ENCODE measurements at places on chromosomes 13 and 19.

DNA sequence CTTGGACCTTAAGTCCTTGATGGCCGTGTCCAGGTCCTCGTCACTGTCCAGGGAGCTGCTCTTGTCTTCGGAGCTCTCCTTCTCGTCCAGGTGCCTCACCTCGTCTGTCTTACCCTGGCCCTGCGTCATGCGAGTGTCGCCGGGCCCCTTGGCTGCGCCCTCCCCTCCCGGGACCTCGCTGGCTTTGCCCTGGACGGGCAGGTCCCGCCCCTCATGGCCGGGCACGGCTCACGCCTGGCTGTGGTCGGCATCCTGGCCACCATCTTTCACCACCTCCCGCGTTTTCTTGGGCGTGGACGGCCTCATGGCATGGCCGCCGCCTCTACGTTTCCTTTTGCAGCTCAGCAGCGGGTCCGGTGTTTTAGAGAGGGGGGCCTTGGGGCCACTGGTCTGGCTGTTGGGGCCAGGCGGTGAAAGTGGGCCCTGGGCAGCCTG, 14.8 kb downstream of the RB1 start:
- DNase-seq = peak; percentile 51

GRCh38 chr13:26476782-26477142, 80.7 kb upstream of the WASF3 start:
- DNase-seq = no peak

DNA sequence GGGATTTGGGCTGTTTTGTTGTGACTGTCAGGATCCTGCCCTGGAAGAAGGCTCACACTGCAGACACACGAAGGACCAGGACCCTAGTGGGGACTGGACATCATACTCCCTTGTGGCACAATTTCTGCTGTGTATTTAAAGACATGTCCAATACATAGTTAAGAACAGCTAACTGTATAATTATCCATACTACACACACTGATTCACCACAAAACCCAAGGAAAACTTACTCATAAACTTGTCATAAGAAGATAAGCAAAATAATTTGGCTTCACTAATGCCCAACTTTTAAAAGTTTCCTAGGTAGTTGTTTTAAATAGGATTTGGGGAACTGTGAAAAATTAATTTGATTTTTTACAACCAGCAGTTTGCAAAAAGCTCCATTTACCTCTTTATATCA, 46.1 kb downstream of the LATS2 start:
- no peak for DNase-seq

- no peak for DNase-seq
These were observed 6.8 kb upstream of the NECTIN2 start for GRCh38 chr19:44839276-44839675.

DNA sequence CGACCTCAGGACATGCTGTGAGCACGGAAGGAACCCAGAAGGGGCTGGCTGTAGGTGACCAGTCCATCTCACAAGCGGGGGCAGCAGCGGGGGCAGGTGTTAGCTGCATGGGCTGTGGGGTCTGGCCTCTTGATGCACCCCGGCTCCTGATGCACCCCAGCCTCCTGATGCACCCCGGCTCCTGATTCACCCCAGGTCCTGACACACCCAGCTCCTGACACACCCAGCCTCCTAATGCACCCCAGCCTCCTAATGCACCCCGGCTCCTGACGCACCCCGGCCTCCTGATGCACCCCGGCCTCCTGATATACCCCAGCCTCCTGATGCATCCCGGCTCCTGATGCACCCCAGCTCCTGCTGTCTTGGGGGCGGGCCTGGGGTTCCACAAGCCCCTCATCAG, 7.4 kb downstream of the LSM7 start:
- no peak for DNase-seq

- peak; percentile 87 for DNase-seq
These were observed 5.7 kb downstream of the SHC2 start for GRCh38 chr19:455031-455705.

DNA sequence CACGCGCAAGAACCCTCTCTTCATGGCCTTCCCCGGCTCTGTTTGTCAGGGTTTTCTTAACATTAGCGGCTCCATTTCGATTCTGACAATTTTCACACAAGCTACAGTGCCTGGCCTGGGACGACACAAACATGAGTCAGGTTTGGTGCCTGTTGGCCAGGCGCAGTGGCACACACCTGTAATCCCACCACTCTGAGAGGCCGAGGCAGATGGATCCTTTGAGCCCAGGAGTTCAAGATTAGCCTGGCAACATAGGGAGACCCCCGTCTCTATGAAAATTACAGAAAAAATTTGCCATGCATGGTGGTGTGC, 1.9 kb upstream of the RAB20 start:
- DNase-seq = no peak

GRCh38 chr19:31138077-31138476, 211.2 kb downstream of the TSHZ3 start:
- DNase-seq = no peak

DNA sequence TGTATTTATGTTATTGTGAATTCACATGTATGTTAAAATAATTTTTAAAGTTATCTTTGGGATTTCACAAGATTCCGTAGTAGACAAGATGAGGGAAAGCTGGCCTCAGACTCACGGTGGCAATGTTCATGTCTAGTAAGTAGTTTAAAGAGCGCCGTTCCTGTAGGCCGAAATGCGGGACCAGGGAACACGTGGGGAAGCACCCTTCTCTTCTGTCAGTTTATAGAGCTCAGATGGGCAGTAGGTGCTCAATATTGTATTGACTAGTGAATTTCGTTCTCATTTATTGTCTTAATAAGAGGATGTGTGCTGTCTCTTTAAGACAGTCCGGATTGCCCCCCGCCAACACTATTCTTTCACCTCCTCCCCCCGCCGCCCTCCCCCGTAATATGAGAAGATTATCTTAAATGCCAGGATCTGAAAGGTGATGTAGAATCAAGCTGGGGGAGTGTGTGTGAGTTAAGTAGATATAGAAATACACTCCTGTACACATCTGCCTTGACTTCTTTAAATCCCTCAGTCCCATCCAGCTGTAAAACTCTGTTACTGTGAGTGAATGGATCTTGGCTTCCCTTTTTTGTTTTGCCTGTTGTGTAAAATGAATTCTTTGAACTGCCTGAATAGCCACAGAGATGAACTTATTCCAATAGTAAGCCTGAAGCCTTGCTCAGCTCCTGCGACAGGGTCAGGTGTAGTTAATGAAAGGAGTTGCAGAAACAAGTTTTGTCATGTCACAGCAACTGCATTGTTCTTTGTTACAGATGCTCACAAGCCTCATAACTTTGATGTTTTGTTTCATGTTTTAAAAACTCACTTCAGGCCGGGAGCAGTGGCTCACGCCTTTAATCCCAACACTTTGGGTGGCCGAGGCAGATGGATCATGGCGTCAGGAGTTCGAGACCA, 1.3 kb downstream of the LAMP1 start:
- peak; percentile 77 for DNase-seq

GRCh38 chr13:109789262-109789661, 2.9 kb upstream of the IRS2 start:
- no peak for DNase-seq

DNA sequence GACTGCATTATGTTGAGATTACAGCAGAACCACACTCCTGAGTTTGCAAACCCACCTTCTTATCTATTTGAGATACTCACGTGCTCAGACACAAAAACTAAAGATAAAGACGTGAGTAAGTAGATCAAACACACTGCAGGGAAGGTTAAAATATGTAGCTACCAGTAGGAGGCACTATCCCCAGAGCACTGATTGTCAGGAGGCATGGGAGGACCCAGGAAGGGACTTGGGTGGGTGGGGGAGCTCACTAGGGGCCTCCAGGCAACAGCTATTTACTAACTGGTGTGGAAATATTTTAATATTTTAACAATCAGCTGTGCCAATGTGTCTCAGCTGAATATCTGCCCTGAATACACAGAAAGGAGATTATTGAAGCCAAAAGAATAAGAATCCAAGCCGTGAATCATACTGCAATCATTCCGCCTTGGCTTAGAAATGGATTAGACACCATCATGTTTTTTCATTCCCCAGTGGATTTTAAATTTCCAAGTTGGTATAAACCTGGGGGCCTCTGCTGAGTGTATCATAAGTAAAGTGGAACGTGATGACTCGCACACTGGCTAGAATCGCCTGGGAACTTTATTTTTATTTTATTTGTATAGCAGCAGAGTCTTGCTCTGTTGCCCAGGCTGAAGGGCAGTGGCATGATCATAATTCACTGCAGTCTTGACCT, 73.2 kb upstream of the CACNA1A start:
- peak; percentile 91 for DNase-seq

GRCh38 chr13:98370806-98371515, 193.9 kb upstream of the RNF113B start:
- peak; percentile 69 for DNase-seq

- no peak for DNase-seq
These were observed 62.0 kb upstream of the C1QTNF9B start for GRCh38 chr13:23959231-23959862.

- peak; percentile 89 for DNase-seq
These were observed 18.9 kb upstream of the EPHX3 start for GRCh38 chr19:15251010-15251748.

GRCh38 chr19:43747557-43748204, 7.1 kb downstream of the SMG9 start:
- DNase-seq = no peak

- DNase-seq = no peak
These were observed 23.5 kb upstream of the SIGLEC11 start for GRCh38 chr19:49984491-49984890.

- DNase-seq = peak; percentile 73
These were observed 85.9 kb downstream of the MBNL2 start for GRCh38 chr13:97307882-97308624.

GRCh38 chr19:44576843-44577565, 36.4 kb upstream of the IGSF23 start:
- DNase-seq = no peak

DNA sequence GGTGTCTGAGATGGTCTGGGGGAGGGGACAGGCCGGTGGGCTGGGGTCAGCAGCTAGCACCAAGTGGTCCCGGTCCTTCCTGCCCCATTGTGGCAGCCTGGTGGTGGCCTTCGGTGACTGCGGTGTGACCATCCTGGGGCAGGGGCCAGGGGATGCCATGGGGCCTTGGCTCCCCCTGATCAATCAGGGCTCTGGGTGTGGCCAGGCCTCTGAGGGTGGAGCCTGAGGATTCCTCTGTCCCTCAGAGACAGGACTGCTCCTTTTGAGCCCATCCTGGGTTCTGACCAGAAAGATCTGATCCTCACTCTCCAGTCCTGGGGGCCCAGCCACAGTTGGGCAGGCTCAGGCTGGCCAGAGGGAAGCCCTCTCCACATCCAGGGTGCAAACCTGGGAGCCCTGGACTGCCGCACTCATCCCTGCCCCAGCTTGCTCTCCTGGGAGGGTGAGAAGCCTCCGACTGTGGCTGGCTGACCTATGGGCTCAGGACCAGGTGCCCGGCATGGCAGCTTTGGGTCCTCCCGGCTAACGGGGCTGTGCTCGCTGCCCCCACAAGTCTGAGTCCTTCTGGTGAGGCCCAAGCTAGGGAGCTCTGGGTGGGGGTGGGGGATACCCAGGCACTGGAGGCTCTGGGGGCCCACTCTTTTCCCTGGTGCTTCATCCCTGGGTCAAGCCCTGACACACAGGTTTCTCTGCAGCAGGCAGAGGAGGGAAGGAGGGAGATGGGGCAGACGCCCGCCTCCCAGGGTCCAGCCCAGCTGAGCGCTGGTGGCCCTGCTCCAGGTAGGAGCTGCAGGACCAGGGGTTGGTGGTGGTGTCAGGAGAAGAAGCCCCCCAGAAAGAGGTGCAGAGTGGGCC, 59.5 kb downstream of the IER2 start:
- DNase-seq = peak; percentile 92

DNA sequence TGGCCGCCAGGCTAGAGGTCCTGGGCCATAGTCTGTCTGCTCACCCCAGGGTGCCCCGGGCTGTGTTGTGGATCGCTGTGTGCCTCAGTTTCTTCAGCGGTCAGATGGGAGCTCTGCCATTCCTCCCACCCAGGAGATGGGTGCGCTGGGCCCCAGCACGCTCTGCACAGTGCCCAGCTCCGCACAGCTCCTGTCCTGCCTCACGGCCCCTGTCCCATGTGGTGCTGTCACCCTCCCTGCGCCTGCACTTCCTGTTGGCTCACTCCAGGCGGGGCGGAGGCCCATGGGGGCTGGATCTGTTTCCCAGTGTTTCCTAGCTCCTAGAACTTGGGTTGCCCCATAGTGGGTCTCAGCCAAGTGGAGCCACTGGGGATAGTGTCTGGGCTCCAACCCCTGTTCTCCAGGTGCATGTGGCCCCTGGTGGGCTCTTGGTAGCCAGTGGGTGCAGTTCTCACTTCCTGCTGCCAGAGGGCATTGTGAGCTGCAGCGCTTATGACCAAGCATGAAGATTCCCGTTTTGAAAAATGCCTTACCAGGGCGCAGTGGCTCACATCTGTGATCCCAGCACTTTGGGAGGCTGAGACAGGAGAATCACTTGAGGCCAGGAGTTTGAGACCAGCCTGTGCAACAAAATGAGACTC, 69.8 kb downstream of the KDM4B start:
- peak; percentile 94 for DNase-seq

GRCh38 chr19:10729411-10729810, 11.5 kb downstream of the DNM2 start:
- DNase-seq = no peak

DNA sequence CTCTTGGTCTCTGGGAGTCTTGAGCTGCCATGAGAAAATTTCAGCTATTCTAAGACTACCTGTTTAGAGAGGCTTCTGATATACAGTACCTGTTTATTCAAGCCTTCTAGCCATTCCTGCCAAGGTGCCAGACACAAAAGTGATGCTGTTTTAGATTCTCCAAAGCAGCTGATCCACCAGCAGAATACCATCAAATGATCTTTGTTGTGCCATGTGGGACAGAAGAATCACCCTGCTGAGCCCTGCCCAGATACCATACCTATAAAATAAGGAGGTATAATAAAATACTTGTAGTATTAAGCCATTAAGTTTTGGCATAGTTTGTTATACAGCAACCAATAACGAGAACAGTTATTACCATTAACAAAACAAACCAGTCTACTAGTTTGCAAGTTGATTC, 14.1 kb upstream of the SOX21 start:
- DNase-seq = no peak

DNA sequence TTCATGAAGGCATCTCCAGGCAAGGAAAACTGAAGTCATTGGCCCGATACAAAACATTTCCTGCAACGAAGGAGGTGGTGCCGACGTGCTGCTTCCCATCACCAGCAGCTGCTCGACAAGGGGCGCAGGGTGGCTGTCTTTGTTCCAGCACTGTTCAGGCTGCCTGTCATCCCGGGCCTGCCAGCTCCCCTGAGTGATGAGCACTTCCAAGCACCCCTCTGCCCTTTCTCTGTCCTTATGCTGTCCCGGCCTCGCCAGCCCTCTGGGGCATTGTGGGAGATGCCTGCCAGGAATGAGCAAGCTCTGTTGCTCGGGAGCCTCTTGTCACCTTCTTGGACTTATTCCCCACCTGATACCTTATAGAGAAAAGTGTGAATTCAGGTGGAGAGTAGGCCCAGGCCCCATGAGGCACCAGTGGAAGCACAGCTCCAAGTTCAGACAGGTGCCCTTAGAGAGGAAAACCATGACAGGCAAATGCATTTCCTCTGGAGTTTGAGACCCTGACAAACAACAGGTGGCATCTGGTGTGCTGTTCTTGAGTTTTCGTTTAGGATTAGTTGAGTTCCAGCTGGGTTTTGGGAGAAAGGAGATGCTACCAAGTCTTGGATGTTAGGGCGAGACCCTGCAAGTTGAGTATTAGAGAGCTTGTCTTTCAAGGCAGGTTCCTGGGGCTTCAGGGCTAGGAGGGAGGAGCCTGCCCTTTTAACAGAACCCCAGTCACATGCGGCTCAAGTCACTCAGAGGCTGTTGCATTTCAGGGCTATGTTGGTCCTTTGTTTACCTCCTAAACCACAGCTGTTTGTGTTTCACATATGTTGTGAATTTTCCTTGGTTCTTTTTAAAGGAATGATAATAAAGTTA, 21.4 kb downstream of the BBC3 start:
- no peak for DNase-seq

GRCh38 chr13:85675151-85675907, 123.9 kb downstream of the SLITRK6 start:
- DNase-seq = no peak

- DNase-seq = no peak
These were observed 29.7 kb upstream of the RGCC start for GRCh38 chr13:41427666-41428065.
